IPS DF 6.9 (cell line): ENCODE measurements at places on chromosomes 3 and 15.

- peaks cover 4% of the 10 kb centered on the region; the same call in 1 of the 2 replicates for H3K4me1 ChIP-seq
- no peaks in the 10 kb centered on the region for H3K27me3 ChIP-seq
- H3K4me3 ChIP-seq, result no peak overlapping the region
- no peaks in the 10 kb centered on the region for H3K36me3 ChIP-seq
Observed at GRCh38 chr15:39774688-39775267, 7.9 kb downstream of the FSIP1 start.

DNA sequence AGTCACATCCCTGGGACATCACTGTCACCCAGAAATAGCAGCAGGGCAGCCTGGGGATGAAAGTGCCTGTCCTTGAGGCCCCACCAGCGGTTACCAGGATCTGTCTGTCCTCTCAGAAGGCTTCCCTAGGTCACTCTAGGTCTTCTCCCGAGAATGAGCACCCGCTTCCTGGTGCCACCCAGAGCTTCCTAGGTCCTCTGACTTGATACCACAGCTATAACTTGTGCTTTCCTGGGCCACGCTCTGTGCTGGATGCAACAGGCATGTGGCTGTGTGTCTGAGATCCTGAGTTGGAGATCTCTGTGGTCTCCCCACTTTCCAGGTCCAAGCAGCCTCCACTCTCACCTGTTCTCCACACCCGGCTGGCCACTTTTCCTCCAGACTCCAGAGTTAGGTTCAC is 25.8 kb downstream of the ARNT2 start:
- H3K27ac ChIP-seq, result no peak overlapping the region
- H3K4me3 ChIP-seq, result no peak overlapping the region
- no peak for DNase-seq
- H3K27me3 ChIP-seq, result no peaks in the 10 kb centered on the region
- H3K36me3 ChIP-seq, result no peaks in the 10 kb centered on the region
- no peaks in the 10 kb centered on the region for H3K4me1 ChIP-seq

- no peaks in the 10 kb centered on the region for H3K36me3 ChIP-seq
- DNase-seq, result no peak
- no peak overlapping the region for H3K4me3 ChIP-seq
- no peaks in the 10 kb centered on the region for H3K4me1 ChIP-seq
- no peaks in the 10 kb centered on the region for H3K27me3 ChIP-seq
- H3K27ac ChIP-seq, result no peak overlapping the region
Observed at GRCh38 chr3:88141458-88142083, 8.2 kb upstream of the C3orf38 start.

DNA sequence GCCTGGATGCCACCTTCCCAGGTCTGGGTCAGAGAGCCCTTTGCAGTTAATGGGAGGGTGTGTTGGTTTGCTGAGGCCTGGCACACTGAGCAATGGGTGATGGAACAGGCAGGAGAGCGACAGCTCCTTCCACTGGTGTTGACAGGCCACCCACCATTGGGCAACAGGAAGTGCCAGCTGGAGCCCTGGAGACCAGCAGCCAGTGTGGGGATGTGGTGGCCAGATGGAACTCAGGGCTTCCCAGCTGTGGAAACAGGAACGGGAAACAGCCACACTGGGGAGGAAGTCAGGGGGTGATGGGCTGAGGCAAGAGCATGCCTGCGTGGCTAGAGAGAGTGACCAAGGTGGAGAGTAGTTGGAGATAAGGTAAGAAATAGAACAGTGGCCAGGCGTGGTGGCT is 9.3 kb downstream of the PSTPIP1 start:
- DNase-seq, result no peak
- no peaks in the 10 kb centered on the region for H3K36me3 ChIP-seq
- no peaks in the 10 kb centered on the region for H3K27me3 ChIP-seq

DNA sequence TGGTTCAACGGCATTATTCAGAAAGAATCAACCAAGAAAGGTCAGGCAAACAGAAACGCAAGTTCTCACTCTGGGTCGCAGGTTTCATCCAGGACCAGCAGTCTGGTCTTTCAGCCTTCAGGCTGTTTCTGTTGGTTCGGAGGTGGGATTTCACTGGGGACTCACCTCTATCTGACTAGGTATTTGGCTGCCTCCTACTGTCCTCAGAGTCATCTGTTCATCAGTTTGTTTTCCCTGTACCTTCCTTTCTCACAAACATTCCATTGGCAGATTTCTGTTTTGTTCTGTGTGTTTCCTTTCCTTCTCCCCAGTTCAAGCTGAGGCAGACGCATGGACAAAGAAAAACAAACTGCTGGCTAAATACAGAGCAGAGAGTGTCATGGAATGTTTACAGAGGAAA is 1046.6 kb upstream of the CFAP20DC start:
- no peak overlapping the region for H3K4me3 ChIP-seq
- H3K36me3 ChIP-seq, result no peaks in the 10 kb centered on the region
- no peaks in the 10 kb centered on the region for H3K27me3 ChIP-seq
- DNase-seq, result no peak

GRCh38 chr15:24676431-24676830 is 856 bp downstream of the NPAP1 start:
- no peaks in the 10 kb centered on the region for H3K36me3 ChIP-seq
- H3K27ac ChIP-seq, result no peak overlapping the region

- no peak for DNase-seq
- peaks cover 6% of the 10 kb centered on the region; the same call in 1 of the 2 replicates for H3K36me3 ChIP-seq
- H3K4me3 ChIP-seq, result no peak overlapping the region
- H3K27ac ChIP-seq, result no peak overlapping the region
Observed at GRCh38 chr15:73282567-73283365, 86.0 kb downstream of the HCN4 start.

DNA sequence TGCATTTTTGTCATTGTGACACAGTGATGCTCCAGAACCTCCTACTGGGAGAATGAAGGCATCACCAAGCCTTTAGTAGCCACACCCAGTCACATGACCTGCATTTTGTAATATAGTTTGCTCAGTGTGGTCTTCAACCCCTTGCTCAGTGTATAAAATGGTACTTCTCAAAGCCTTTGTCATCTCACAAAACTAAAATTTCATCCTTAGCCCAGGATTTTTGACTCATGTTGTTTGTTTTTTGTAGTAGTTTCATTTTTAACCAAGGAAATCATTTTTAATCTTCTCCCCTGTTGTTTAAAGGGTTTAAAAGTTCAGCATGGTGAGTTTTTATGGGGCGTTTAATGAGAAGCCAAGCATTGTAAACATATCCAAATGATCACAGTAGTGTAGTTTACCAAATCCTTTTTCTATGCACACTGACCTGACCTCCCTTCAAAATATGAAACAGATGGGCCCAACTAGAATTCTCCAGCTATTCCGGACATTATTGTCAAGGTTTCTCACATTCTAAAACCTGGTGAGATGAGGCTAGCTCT is 123.5 kb upstream of the IL12A start:
- H3K4me3 ChIP-seq, result no peak overlapping the region
- H3K27ac ChIP-seq, result no peak overlapping the region
- H3K27me3 ChIP-seq, result no peaks in the 10 kb centered on the region
- no peaks in the 10 kb centered on the region for H3K4me1 ChIP-seq
